Endothelial cell (in vitro differentiated cells): ENCODE measurements at places on chromosomes 13 and 19.

GRCh38 chr13:110872034-110872767 lies 42.7 kb downstream of the ANKRD10 start:
- DNase-seq: no peak

GRCh38 chr19:54430306-54431254 lies 15.3 kb downstream of the TTYH1 start:
- DNase-seq: peak; percentile 83

- no peak for DNase-seq
Observed at GRCh38 chr13:111325941-111326620, 5.6 kb downstream of the TEX29 start.

DNA sequence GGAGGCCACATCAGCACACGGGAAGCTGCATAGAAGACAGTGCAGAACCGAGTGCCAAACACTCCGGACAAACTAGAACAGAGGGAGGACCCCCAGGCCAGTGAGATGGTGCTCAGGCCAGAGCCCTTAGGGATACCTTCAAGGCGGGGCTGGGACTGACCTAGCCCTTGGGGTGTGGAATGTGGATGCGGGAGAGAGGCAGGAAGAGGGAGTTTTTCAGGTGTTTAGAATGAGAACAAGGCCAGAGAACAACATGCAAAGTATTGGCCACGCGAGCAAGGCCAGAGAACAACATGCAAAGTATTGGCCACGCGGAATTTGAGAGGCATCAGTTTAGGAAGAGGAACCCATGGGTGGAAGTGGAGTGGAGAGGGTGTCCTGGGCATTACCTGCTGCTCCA lies 65.1 kb upstream of the ATP12A start:
- no peak for DNase-seq

GRCh38 chr13:99051768-99052455 lies 74.0 kb upstream of the DOCK9 start:
- no peak for DNase-seq

DNA sequence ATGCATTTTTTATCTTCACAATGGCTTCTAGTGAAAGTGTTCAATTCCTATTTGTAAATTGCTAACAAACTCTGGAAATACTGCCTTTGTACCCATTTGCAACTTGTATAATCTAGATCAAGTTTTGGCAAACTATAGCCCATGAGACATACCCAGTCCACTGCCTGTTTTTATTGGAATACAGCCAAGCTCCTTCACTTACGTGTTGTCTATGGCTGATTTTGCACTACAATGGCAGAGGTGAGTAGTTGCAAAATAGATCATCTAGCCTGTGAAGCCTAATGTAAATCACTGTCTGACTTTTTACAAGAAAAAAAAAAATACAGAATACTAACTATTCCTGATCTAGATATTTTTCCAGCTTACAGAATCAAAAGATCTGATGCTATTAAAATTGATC lies 37.1 kb downstream of the DZIP1 start:
- no peak for DNase-seq

DNA sequence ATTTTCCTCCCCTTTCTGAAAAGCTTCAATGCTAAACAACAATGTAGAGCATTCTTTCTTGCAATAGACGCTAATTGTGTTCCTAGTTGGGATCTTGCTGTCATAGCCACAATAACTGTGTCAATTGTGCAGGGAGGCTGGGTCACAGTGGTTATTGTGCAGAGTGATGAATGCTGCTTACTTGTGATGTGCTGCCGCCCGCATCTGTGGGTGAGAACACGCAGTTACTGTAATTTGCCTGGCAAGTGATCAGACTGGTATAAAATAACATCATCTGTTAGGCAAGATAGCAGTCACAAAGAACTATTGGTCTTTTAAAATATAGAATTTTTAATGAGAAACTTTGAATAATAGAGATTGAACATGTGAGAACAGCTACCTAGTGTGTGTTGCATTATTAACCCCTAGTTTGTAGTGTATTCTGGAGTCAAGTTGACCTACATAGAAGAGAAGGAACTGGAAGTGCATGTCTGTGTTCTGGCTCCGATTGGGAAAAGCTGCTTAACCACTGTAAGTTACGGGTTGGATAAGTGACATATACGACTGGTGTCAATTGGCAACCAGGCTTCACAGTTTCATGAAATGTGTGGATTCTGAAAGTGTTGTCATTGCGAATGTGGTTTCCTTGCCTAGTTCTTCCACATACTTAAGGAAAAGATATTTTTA lies 43.6 kb downstream of the SLAIN1 start:
- DNase-seq: no peak

GRCh38 chr13:105607016-105607415 lies 928.4 kb downstream of the EFNB2 start:
- no peak for DNase-seq

- no peak for DNase-seq
Observed at GRCh38 chr19:56348289-56348877, 33.7 kb upstream of the ZSCAN5A start.

- DNase-seq: no peak
Observed at GRCh38 chr19:49814010-49814409, 918 bp upstream of the FUZ start.

DNA sequence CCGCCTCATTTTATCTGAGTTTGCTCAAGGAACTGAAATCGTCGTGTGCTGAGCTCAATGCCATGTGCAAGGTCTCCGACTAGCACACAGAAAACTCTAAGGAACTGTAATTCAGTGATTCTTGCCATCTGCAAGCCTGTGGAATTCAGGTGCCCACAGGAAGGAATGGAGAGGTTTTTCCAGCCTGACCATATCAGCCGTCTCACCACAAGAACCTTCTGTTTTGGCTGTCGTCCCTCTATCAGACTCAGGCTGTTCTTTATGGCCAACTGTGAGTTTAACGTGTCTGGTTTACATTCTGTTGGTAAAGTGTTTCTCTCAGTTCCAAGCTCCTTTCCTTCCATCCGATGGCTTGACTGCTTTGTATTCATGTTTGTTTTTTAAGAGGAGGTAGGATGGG lies 293.5 kb downstream of the SPRY2 start:
- DNase-seq: no peak

DNA sequence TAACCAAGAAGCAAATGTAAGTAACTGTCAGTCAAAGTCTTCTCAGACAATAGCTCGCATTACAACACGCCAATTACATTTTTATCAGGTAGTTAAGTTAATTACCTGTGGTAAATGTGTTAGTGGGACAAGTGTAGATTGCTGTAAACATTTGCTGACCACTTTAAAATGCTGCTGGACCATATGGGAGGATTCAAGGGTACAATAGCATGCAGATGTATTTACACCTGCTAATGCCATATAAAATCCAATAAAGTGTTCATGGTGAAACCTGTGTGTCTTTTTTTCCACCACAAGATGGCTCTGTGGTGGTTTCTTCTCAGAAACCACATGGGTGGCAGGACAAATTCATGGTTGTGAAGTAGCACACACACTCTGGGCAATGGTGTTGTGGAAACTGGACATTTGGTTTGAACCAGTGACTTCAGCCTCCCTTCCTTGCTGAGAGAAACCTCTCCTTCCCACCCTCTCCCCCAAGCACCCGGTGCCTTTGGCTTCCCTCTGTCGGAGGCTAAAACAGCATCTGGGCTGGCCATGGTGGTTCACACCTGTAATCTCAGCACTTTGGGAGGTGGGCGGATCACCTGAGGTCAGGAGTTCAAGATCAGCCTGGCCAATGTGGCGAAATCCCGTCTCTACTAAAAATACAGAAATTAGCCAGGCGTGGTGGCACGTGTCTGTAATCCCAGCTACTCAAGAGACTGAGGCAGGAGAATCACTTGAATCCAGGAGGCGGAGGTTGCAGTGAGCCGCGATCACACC lies 18.1 kb upstream of the GTF3A start:
- peak; percentile 17 for DNase-seq

- no peak for DNase-seq
Observed at GRCh38 chr13:59890054-59890453, 273.7 kb downstream of the DIAPH3 start.

- DNase-seq: no peak
Observed at GRCh38 chr19:29674374-29675119, 9.3 kb downstream of the PLEKHF1 start.

DNA sequence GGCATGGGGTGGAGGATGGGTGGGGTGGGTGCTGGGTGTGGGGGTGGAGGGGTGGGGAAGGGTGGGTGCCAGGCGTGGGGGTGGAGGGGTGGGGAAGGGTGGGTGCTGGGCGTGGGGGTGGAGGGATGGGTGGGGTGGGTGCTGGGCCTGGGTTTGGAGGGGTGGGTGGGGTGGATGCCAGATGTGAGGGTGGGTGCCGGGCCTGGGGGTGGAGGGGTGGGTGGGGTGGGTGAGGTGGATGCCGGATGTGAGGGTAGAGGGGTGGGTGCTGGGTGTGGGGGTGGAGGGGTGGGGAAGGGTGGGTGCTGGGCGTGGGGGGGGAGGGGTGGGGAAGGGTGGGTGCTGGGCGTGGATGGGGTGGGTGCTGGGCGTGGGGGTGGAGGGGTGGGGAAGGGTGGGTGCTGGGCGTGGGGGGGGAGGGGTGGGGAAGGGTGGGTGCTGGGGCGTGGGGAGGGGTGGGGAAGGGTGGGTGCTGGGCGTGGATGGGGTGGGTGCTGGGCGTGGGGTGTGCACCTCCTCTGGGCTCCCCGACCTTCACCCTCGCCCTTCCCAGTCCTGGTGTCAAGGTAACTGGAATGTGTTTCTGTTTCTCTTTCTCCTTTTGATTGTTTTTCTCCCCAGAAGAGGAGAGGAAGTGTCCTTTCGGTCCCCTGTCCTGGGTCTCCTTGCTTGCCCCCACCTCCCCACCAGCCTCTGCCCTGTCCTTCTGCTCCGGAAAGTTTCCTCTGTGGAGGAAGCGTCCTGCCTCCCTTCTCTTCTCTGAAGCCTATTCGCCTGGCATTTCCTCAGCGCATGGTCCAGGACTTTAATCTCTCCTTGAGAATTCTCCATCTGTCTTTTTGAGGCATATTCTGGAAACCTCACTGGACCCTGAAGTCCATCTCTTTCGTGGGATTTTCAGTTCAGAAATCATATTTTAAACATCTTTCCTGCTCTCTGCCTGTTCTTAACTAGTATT lies 22.9 kb upstream of the CFAP97D2 start:
- no peak for DNase-seq

DNA sequence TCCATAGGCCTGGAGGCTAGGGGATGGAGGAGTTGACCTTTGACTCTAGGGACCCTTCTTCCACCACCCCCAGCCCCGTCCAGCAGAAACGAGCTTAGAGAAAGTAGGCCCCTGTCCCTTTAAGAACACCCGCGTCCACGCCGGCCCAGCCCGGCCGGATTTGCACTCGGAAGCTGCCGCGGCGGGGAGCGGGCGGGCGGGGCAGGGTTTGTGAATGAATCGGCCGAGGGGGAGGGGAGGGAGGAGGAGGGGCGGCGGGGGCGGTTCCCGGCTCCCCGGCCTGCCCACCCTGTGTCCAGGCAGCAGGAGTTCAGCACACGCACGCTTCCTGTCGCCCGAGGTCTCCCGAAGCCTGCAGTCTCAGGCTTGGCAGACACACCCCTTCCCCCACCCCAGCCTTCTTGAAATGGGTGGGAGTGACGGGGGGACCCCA lies 1.5 kb downstream of the UNC13A start:
- peak; percentile 56 for DNase-seq

GRCh38 chr19:46726551-46726950 lies 9.6 kb upstream of the PRKD2 start:
- no peak for DNase-seq

DNA sequence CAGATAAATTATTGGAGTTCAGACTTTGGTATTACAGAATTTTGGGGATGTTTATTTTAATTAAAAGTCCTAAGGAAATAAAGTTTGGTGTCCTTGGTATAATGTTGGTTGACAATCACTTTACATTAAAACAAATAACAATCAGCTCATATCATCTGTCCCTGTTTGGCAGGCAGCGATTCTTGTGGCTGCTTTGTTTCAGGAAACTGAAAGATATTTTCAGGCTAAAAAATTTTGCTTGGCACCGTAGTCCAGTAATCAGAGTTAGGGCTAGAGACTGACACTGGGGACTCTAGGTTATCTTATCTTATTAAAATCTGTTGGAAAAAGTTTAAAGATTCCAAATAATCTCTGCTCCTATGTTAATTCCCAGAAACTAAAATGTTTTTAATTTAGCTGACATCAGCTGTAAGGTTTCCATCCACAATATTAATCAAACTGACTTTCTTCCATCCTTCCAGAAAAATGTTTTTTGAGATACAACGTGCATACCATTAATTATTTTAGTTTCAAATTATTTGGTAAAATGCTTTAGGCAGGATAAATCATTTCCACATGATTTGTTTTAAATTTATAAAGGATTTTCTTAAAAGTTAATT lies 97.6 kb downstream of the ZIC5 start:
- no peak for DNase-seq

DNA sequence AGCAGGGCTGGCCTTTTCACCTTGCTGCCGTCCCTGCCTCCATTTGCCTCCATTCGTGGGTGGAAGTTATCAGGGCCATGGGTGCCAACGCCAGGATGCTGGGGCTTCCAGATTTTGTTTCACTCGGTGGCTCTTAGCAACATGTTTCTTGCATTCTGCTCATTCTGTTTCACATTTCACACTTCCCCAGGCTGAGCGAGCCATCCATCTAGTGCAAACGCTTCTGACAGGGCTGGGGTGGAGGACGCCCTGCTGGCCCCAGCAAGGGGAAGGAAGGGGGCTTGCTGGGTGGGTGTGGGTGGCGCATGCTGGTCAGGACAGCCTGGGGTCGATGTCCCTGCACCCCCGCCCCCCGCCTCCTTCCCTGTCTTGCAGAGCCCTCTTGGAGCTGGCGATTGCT lies 165.2 kb downstream of the URI1 start:
- no peak for DNase-seq

- DNase-seq: no peak
Observed at GRCh38 chr19:38564981-38565690, 52.6 kb downstream of the MAP4K1 start.

DNA sequence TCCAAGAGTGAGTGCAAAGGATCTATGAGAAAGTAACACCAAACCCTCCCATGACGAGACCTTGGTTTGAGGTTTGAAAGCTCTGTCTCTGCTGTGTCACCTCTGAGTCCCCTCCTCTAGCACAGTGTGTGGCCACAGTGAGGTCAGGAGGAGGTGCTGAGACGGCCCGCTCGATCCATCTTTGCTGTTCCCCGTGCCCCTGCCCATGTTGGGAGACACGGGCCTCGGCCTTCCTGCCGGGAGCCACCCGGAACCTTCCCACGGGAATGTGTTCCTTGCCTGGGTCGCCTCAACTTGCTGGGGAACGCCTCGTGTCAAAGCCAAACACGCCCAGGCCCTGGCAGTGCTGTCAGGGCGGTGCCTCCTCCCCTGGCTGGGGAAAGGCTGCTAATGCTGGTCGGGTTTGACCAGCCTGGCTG lies 10.1 kb downstream of the NANOS3 start:
- no peak for DNase-seq

DNA sequence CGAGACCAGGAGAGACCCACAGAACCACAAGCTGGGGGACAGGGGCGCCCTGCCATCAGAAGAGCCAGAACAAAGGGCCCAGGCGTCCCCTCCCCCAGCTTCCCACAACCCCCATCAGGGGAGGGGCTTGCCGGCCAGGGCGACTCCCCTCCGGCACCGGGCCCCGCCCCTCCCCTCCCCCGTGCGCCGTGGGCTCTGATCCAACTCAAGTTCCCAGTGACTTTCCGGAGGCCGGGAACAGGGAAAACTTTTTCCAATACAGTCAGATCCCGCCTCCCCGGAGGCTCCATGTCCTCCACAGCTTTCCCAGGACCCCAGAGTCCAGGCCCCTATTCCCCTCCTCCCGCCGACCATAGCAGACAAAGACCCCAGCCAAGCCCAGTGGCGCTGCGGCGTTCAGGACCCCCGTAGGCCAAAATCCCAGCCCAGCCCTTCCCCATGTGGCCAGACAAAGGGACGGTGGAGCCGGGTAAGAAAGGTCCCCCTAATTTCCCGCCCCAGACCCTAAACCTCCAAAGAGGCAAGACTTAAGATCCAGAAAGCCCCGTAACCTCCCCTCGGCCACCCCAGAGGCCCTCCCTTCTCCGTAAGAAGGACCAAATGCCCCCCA lies 673 bp downstream of the TEAD2 start:
- peak; percentile 84 for DNase-seq
